ENCODE measurements at places on chromosomes 12 and 14.

GRCh38 chr14:82394916-82395315, 861.3 kb upstream of the SEL1L start:
- peak; percentile 66 for DNase-seq

GRCh38 chr12:95066091-95066855, 7.1 kb downstream of the NR2C1 start:
- DNase-seq, result no peak

GRCh38 chr14:68607081-68607866, 185.6 kb downstream of the ZFP36L1 start:
- DNase-seq, result no peak

- no peak for DNase-seq
Observed at GRCh38 chr12:15575671-15576541, 213.3 kb downstream of the EPS8 start.
